ENCODE measurements at places on chromosomes 2 and 18. TPM values are rescaled to one million over a fixed set of nuclear protein-coding genes. Genes with fewer than 3 reads are reported as not detected.

DNA sequence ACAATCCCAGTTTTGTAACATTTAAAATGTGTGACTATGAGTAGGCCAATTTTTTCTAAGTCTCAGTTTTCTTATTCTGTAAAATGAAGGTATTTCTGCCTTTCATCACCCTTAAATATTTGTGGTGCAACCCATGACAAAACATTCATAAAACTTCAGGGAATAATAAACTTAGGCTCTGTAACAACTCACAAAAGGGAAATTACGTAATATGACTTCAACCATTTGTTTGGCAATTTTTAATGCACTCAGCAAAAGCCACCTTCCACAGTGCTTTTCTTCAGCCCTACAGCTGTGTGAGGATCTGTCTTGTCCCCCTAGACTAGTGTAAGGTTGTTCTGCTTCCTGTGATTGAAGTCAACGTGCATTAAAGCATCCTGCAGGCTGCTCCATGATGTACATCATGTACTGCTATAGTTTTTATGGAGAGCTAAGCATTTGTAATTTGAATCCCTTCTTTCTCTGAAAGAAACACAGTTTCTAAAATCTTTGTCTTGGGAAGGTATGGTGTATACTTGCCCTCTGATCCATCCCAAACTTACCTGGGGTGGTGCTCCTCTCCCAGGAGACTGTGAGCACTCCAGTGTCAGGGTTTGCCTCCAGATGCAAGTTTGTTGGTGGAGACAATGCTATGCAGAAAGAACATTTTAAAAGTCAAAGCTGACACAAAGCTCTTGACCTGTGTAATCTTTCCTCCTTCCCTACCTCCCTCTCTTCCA, 39.1 kb downstream of the FN1 start:
- DNase-seq, result no peak

DNA sequence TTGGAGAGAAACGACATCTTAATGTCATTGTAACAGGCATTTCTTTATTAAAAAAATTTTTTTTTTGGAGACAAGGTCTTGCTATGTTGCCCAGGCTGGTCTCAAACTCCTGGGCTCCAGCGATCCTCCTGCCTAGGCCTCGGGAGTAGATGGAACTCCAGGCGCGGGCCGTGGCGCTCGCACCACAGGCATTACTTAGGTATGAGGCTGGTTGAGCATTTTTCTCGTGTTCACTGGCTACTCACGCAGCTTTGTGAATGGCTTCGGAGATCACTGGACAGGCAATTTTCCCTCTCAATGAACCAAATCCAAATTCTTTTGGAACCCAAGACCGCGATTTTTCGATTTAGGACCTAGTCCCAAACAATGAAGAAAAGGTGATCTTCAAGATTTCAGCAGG, 795 bp upstream of the TCF7L1 start:
- DNase-seq, result no peak

DNA sequence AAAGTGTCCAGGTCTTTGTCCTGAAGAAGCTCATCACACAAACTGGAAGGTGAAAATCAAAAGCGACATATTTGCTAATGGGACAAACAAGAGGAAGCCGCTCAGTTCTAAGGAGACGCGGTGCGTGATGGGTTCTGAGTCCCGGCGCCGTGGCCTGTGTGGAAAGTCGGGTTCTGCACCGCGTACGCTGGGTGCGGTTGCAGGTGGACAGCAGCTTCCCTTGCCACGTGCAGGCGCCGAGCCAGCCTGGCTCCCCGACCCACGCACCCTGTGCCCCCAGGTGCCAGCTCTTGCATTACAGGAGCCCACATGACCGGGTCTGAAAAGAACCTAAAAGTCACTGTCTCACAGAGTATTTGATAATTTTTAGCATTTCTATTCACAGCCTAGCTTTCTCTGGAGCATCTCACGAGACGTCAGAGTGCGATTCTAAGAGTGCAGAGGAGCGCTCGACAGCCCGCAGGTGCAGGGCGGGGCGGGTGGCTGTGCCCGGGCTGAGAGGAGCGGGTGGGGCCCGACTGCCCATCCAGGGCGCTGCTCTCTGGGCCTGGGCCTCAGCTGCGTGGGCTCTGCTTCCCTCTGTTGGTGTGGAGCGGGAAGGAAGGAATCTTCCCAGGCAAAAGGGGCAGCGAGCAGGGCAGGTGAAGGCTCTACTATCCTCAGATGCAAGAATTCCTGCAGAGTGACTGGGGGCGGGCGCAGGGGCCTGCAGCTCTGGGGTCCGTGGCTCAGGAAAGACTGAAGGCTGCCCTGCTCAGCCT, 39.4 kb downstream of the MYT1L start:
- DNase-seq, result peak; percentile 82

GRCh38 chr18:47574966-47575365, 323.5 kb upstream of the SKOR2 start:
- DNase-seq, result no peak

DNA sequence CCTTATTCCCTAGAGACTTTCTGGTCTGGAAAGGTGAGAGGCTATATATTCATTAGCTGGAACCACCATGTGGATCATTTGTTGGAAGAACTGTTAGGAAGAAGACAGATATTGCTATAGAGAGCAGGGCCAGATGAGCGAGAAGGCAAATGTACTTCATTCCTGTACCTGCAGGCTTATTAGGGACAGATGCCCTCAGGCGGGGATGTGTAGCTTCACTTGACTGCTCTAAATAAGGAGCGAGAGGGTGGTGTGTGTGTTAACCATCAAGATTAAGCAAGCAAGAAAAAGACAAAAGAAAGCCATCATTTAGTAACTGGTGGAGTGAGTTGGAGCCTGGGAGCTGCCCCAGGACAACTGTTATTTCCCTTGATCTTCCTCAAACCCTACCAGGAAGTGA, 36.4 kb downstream of the NEDD4L start:
- DNase-seq, result no peak

DNA sequence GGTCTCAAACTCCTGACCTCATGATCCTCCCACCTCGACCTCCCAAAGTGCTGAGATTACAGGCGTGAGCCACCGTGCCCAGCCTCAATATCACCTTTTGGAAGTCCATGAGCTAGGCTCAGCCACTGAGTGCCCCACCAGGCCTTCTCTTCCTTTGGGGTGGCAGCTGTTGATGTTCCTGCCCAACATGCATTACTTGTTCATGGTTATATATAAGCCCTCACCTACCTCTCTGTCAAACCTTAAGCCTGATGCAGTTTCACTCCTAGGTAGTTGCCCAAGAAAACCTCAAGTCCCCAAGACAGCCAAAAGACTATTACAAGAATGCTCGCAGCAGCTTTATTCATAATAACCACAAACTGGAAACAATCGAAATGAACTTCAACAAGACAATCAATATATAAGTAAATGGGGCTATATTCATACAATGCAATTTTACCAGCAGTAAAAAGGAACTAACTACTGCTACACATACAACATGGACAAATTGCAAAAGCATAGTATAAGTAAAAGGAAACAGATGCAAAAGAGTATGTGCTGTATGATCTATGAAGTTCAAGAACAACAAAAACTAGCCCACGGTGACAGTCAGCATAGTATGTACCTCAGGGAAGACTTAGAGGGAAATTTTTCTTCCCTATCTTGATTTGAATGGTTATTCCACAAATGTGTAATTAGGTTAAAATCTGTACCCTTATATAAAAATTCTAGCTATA, 59.6 kb upstream of the REL start:
- no peak for DNase-seq

Gene TRAK2
- total RNA-seq, result 13.8 TPM

Gene MFSD6
- total RNA-seq, result 2.9 TPM

Gene TM4SF20
- not detected for total RNA-seq

Gene UNC80
- total RNA-seq, result 0.52 TPM

Gene CACNB4
- total RNA-seq, result 1.4 TPM

Measured in H9 (cell line).